ENCODE measurements at places on chromosomes 2 and 18.

DNA sequence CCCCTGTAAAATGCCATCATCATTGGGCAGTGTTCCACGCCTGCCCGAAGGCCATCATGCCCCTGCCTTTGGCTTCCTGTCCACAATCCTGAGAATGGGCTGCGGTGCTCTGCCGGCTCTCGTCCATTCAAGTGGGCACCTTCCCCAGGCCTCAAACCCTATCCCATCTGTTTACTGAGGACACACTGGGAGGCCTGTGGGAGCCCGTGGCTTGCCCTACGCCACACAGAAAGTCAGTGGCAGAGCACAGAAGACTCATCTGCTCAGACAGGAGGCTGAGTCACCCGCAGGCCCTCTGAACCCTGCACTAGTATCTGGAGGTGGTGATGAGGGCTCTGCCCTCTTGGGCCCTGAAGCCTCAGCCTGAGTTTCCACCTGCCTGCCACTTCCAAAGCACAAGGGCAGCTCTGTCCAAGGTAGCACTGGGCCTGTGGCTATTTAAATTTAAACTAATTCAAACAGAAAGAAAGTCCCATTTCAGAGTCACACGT, 19.1 kb upstream of the ANKRD53 start:
- no peak for DNase-seq

DNA sequence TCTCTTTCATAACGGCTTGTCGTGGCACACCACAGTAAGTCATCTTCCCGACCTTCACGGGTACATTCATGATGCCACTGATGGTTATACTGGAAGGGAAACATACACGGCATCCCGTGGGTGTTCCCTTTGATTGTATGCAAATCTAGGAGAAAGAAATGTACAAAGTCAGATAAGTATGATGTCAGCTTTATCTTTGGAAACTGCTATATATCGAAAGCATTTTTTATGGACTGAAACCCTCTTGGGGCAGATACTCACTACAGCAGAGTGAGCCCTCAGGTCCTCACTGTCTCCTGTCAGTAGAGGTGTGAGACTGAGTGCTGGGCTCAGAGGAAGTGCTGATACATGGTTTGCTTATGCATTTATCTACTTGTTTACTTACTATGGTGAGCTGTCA, 20.4 kb downstream of the PLA2R1 start:
- no peak for DNase-seq

- no peak for DNase-seq
Observed at GRCh38 chr2:37637985-37638384, 33.5 kb downstream of the CDC42EP3 start.

DNA sequence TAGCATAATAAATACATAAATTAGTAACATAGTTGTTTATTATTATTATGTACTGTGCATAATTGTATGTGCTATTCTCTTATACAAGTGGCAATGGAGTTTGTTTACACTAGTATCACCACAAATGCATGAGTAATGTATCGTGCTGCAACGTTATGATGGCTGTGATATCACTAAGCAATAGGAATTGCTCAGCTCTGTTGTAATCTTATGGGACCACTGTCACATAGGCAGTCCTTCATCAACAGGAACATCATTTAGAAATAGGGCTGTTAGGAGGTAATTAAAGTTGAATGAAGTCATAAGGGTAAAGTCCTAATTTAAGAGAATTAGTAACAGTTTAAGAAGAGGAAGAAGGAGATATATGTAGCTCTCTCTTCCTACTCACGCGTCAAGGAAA, 33.8 kb downstream of the TEX51 start:
- DNase-seq = no peak

- no peak for DNase-seq
Observed at GRCh38 chr2:16405551-16405950, 260.1 kb downstream of the CYRIA start.

- no peak for DNase-seq
Observed at GRCh38 chr2:46268196-46268595, 29.0 kb upstream of the EPAS1 start.

- no peak for DNase-seq
Observed at GRCh38 chr2:34244195-34244594, 645.1 kb upstream of the FAM98A start.

GRCh38 chr18:31241900-31242409, 76.0 kb upstream of the DSG1 start:
- DNase-seq = peak; percentile 44

- DNase-seq = no peak
Observed at GRCh38 chr2:210113614-210114235, 57.5 kb downstream of the KANSL1L start.

DNA sequence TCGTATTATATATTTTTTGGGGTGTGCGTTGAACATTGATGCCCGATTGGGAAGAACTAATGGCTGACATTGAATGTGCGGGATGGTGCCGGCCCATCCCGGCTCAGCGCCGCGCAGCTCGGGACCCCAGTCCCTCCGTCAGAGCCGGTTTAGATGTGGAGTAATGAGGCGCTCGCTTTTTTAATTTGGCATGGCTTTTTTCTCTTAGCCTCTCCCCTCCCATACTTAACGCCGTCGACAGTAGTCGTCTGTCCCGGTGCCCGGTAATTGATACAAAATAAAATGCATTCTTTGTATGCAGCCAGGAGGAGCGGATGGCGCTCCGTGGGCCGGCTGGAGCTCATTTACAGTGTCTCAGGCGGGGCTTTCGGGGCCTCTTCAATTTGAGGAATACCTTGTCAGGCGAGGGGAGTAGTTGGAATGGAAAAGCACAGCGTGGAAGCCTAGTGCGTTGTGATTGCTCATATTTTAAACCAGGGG, 209.2 kb downstream of the GBX2 start:
- no peak for DNase-seq

- no peak for DNase-seq
Observed at GRCh38 chr18:10190564-10190963, 263.9 kb upstream of the APCDD1 start.

GRCh38 chr2:12363138-12363537, 353.6 kb upstream of the TRIB2 start:
- no peak for DNase-seq

GRCh38 chr2:28359222-28360057, 33.2 kb upstream of the FOSL2 start:
- no peak for DNase-seq

DNA sequence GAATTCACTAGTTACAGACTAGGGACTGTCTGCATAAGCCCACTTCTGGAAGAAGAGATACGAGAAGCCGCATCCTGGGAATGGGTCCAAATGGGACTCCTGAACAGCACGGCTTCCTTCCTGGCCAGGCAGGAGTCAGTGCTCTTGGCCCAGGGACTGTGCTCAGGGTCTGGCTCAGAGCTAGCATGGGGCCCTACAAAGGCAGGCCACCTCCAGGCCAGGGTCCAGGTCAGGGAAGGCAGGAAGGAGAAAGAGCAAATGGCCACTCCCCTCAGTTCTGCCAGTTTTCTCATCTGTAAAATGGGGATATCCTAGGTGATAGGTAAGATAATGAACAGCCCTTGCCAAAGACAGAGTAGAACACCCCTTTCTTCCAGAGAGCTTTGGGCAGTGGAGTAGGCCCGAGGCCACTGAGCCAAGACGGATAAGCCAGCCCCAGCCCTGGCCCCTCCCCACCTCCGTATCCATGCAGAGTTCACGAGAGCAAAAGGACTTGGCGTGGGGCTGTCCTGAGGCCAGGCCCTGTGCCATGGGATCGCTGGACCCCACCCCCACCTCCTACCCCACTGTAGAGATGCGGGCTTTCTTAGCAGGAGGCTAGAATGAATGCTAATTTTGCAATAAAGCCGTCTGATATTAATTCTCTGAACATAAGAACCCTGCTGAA, 190.1 kb downstream of the MGAT5 start:
- no peak for DNase-seq

DNA sequence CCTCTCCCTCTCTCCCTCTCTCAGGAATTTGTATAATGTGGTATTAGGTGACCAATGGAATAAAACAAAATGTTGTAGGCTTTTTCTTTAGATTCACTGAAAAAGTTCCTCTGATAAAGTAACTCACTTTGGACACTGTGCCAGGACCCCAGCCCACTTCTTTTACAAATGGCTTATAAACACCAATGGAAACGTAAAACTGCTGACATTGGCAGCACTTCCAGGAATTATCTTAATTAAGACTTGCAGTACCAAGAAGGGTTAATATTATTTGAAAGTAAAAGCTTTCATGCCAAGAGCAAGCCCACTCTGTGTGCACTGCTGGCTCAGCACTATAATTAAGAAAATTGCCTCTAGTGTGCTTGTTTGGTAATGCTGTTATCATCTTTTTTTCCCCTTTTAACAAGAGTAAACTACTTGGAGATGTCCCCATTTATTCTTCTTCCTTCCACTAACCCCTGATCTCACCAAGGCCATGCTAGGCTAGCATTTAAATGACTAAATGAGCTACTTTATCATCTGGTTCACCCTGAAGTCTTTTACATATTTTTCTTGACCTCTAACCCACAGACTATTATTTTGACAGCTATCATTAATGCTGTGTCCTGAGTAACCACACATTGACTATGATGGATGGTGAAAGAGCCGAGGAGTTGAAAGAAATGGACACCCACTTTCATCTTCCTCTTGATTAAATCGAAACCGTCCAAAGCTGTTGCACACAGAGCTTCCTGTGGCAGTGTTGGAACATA, 232.2 kb upstream of the ETAA1 start:
- DNase-seq = no peak

DNA sequence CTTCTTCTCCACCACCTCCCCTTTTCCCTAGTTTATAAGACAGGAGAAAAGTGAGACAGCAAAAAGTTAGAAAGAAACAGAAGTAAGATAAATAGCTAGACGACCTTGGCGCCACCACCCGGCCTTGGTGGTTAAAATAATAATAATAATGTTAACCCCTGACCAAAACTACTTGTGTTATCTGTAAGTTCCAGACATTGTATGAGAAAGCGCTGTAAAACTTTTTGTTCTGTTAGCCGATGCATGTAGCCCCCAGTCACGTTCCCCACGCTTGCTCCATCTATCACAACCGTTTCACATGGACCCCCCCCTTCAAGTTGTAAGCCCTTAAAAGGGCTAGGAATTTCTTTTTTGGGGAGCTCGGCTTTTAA, 1.5 kb upstream of the BUB1 start:
- DNase-seq = no peak

DNA sequence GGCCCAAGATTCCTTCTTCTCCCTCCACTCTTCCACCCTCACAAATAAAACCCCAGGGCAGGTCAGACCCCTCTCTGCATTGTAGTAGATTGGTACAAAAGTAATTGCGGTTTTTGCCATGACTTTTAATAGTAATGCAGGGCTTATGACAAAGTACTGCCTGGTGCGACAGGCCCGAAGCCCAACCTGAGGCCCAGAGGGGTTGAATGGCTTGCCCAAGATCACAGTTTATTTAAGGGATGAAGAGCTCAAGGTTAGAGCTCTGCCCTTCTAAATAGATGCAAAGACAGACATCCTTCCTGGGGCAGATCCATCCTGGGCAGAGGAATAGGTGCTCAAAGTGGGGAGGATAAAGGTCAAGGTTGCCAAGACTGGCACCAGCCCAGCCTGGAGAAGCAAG, 899 bp upstream of the PSTPIP2 start:
- no peak for DNase-seq

GRCh38 chr2:68714866-68715265, 19.7 kb upstream of the ARHGAP25 start:
- DNase-seq = no peak

DNA sequence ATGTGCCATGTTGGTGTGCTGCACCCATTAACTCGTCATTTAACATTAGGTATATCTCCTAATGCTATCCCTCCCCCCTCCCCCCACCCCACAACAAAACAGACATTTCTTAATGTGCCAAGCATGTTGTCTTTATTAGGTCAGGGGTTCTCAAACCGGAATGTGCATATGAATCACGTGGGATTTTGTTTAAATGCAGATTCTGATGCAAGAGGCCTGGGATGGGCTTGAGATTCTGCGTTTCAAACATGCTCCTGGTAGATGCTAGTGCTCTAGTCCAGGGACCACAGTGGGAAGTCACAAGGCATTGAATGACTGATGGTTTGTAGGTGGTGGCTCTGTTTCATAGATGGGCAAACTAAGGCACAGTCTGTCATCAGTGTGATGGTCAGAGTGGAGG, 184.7 kb downstream of the SMAD7 start:
- DNase-seq = no peak

GRCh38 chr2:55357927-55358326, 61.7 kb downstream of the CCDC88A start:
- DNase-seq = no peak

DNA sequence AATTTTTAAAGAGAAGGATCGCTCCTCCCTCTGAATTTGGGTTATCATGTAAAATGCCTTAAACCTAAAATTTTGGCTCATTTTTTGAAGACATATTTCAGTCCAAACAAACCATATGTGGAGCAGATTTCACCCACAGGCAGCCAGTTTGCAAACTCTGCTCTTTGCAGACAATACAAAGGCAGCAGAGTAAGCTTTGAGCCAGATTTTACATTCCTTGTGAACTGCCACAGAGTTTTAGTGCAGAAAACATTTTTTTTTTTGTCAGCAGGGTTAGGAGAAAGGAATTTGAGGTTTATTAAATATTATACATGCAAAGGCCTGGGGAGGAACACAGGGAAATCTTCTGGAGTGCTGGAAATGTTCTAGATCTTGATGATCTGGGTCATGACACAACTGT, 171.9 kb upstream of the FN1 start:
- DNase-seq = no peak

DNA sequence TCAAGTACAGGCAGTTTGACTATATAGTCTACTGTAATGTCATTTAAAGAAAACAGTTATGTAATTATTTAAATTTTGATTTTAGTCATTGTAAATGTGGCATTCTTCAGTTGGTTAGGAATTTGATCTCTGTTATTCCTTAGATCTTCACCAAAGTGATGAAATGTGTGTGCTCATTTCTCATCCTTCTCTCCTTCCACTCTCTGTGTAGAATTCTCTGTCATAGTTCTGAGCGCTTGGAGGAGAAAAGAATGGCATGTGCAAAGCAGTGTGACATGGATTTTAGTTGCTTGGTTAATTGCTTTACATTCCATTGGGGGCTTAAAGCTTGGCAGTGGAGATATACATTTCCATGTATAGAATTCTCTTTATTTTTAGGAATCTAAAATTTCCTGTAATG, 14.8 kb downstream of the PIK3C3 start:
- no peak for DNase-seq
